ENCODE measurements at places on chromosomes 5 and 9.

- no peak for DNase-seq
Measured at GRCh38 chr5:115379622-115380344, 83.3 kb upstream of the CCDC112 start.

DNA sequence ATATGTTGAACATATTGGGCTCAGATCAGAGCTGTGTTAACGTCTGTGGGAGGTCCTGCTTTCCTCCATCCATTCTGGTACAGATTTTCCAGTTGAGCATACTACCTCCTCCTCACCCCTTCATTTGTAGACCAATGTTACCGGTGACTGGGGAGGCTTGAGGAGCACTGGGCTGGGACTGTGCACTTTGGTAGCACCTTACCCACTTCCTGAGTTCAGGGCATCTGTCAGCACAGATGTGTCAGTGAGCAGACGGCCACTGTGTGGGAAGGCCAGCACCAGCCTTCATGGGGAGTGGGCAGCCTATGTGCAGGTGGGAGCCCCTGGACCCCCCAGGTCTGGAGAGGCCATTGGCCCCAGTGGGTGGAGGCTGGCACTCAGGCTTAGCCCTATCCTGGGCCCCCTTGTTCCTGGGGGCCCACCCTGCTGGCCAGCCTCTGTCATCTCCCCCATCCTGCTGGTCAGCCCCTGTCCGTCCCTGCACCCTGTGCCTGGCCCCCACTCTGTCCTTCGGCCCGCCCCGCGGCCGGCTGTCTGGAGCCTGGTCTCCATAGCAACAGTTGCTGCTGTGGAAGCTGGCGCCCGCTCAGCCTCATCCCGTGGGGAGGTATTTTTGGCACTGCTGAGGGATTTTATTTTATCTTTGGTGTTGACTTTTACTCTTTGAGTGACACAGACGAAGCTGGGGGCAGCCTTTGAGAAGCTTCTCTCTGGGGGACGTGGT lies 21.3 kb downstream of the WNK2 start:
- DNase-seq = no peak

DNA sequence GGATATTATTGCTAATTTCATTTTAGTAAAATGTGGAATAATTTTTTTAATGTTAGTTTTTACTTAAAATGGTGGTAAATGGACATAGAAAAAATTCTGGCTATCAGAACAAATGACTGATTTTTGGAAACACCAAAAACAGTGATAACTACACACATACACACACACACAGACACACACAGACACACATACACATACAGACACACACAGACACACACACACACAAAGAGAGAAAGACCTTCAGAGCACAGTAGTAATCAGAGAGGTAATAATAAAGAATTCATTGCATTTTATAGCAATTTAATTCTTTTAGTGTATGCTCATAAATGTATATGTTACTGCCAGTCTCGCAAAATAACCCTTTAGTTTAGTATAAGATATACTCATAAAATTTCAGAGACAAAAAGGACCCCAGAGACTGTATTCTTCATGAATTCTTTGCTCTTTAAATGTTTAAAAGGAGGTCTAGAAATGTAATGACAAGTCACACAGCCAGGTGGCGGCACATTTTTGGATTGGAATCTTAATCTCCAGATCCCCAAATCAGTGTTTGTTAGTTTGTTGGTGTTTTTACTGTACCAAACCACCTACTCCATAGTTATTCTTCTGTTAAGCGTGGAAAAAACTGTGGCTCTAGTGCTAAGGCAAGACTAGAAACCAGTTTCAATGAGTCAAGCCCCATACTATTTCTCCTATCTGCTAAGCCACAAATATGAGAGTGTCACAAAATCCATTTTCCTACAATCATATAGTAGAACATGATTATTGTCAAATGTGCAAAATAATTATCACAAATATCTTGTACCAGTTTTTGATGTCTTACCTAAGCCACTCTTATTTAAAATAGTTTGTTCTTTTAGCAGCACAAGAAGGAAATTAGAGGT lies 109.9 kb downstream of the EDIL3 start:
- no peak for DNase-seq

GRCh38 chr5:15718421-15719179 lies 218.6 kb downstream of the FBXL7 start:
- DNase-seq = no peak

DNA sequence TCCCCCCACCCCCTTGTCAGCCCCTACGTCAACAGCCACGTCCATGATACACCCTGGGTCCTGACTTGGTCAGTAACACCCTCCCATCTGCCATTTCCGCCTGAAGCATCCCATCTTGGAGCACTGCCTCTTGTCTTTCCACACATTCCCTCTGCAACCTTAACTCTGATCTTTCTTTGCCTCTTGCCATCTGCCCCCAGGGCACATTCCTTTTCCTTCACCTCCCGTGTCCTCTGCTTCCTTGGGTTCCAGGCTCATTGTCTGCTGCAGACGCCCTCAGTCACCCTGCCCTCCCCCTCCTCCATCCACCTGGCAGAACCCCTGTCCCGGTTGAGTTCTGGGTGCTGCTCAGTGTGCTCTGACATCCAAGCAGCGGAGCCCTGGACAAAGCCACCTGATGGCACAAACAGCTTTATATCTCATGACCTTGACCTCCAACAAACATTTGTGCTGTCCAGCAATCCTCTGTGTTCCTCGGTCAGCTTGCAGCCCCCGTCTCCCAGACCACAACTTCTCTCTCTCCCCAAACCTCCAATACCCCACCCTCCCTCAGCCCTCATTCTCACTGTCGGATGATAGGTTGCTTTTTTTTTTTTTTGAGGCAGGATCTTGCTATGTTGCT lies 97.7 kb upstream of the IER5L start:
- no peak for DNase-seq

GRCh38 chr9:35294066-35294465 lies 132.3 kb downstream of the UNC13B start:
- DNase-seq = no peak

DNA sequence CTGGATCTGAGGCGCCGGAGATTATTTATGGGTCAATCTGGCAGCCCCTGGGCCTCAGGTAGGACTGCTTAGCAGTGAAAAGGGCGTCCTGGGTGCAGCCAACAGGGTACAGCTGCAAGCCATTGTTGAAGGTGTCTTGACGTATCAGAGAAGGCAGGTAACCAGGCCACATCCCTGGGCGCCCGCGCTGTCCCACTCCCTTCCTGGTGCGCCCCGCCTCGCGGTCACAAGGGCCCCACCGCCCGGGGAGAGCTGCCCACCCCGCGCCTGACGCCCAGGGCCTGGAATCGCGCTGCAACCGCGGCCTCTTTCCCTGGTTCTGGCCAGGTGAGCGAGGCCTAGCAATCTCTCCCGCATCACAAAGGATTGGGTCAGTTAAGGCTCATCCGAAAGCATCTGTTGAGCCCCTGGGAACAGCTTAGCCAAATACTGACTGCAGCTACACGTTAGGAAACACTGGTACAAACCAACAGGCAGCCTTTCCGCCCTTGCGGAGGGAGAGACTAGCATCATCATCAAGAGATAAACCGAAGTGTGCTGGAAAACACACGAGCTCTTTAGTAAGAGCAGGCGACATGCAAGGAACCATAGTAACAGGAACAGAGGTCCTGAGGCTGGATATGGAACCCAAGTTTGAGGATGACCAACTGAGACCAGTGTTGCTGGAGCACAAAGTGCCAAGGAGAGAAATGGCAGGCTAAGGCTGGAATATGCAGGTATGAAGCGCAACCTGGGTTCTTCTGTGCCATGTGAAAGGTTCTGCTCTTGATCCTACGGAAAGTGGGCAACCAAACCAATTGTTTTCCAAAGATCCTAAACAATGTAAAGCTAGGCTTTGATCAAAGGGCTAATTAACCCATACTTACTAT lies 3.6 kb downstream of the RPS23 start:
- DNase-seq = no peak

- DNase-seq = peak; percentile 32
Measured at GRCh38 chr9:108609227-108609896, 246.4 kb downstream of the ACTL7B start.

DNA sequence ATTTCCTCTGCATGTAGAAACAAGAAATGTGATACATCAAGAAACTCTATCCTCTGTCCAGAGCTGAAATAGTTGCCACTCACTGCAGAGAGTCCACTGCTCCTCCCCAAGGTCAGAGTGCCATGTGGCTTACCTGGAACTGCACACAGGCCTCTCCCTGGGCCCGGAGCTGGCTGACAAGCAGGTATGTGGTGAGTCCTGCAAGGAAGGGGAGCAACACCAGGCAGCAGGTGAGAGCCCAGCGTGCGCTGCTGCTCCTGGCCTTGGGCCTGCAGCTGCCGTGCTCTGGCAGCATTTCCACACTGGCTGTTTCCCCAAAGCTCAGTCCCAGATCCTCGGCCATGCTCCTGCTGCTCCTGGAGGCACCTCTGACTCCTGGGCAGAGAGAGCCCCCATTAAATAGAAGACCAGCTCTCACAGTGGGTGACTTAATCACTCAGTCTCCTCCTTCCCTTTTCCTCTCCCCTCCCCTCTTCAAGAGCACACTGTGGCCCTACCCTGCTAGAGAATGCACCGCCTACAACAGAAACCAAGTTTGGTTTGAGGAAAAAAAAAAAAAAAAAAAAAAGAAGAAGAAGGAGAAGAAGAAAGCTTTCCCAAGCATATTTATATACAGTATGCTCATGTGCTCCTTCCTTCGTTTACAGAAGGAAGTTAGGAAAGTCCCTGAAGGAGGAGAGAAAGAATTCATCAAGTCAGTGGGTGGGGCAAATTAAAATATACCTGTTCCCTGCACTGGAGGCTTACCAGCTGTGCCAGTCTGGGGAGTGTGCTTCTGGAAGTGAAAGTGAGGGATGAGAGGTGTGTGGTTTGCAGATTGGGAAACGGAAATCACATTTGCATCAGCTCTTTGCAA lies at the start of gene TNFSF15:
Gene TNFSF15, minus strand, starts transcription at position 370 of the 856 bp plus-strand sequence. Its CDS starts 27 bp downstream, at position 343.
- DNase-seq = no peak

- DNase-seq = no peak
Measured at GRCh38 chr5:82406205-82406773, 128.1 kb upstream of the RPS23 start.

DNA sequence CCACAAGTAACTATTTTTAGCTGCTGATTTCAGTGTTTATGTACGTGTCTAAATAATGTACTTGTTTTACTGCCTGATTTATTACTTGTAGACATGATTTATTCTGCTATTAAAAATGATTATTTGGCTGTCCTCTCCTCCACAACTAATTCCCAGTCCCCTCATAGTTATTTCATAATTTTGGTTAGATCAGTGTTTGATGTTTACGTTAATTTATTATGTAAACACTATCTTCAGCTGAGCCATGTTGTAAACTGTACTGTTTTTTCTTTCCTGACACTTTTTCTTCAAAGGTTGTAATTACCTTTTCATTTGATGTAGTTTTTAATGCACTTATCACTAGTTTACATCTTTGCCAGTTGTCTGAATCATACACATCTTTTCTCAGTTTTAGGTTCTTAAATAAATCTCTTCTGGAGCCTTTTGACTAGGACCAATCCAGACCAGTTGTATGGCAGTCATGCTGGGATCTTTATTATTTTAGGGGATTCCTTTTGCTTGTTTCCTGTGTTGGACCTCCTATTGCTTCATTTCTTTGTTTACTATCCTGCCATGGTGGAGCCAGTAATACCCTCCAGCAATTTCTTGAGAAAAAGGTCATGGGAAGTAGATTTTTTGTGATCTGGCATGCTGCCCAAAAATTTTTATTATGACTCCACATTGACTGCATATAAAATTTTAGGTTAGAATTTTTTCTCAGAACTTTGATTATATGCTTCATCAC lies 16.1 kb downstream of the AP3S1 start:
- DNase-seq = no peak

DNA sequence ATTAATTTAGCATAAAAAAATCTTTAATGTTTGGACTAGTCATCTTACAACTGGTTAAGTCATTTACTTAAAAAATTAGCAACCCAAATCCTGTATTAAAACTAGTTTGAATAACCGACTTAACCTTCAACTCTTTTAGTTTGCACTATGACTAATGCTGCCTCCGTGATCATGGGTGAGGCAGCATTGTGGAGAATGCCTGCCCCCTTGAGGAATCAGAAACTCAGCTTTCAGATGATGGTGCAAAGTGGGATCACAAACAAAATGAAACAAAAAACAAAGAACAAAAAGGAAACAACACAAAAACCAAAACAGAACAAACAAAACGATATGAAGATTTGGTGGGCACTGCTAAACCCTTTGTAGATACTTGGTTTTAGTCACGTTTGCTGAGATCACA lies 127.0 kb upstream of the PALM2AKAP2 start:
- DNase-seq = no peak

DNA sequence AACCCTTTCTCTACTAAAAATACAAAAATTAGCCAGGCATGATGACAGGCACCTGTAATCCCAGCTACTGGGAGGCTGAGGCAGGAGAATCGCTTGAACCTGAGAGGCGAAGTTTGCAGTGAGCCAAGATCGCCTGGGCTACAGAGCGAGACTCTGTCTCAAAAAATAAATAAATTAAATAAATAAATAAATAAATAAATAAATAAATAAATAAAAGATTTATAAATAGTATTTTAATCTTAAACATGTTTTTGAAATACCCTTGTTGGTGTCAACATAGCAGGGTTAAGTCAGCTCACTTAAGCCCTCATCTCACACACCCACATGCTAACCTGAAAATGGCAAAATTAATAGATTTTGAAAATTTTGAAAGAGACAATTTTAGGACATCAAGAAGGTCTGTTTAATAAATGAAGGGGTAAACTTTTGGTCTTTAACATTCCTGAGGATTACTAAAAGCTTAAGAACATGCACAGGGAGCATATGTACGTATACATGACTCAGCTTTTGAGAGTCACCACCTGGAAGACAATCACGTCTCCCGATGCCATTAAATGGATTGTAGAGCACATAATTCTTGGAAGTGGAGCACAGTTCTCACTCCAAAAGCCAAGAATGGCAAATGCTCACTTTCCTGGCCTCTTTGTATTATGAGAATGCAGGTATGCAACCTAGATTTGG lies 202.5 kb downstream of the GDNF start:
- DNase-seq = no peak
